ENCODE measurements at places on chromosomes 12 and 14.

GRCh38 chr12:74981541-74981940, 228.1 kb downstream of the KCNC2 start:
- DNase-seq: no peak

DNA sequence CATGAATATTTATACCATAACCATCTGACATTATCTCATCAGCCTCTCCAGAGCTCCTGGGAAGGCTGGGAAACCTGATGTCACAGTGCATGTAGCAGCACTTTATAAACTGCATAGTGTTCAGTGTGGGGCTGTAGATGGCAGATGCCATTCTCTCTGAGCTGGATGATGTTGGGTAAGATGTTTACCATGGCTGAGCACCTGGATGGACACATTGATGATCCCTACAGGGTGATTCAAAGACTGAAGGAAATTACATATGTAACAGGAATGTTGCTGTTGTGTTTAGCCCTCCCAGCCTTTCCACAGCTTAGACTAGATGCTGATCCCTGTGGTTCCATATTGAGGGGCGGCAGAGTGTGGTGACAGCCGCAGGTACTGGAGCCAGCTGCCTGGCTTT, 37.4 kb downstream of the IFT43 start:
- no peak for DNase-seq

DNA sequence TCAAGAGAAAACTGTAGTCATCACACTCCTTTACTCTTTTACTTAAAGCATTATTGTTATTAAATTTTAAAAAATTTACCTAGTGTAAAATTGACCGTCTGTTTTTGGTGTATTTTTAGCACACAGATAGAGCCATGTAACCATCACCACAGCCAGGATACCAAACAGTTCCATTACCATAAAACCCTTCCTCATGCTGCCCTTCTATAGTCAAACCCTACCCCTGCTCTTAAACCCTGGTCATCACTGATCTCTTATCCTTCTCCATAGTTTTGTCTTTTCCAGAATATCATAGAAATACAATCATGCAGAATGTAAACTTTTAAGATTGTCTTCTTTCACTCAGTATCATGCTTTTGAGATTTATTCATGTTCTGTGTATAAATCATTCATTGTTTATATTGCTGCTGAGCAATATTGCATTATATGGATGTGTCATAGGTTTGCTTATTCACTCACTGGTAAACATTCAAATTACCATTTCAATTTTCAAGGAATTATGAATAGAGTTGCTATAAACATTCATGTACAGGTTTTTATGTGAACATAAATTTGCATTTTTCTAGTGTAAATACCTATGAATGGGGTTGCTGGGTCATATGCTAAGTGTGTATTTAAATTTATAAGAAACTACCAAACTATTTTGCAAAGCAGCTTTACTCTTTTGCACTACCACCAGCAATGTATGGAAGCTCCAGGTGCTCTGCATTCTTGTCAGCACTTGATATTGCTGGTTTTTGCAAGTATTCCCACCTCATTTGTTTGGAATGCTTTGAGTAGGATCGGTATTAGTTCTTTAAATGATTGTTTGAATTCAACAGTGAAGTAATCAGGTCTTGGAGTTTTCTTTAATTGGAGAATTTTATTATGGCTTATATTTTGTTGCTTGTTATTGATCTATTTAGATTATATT, 125.5 kb downstream of the LMNTD1 start:
- no peak for DNase-seq

GRCh38 chr12:57498132-57498502, 10.2 kb downstream of the MARS1 start:
- no peak for DNase-seq

DNA sequence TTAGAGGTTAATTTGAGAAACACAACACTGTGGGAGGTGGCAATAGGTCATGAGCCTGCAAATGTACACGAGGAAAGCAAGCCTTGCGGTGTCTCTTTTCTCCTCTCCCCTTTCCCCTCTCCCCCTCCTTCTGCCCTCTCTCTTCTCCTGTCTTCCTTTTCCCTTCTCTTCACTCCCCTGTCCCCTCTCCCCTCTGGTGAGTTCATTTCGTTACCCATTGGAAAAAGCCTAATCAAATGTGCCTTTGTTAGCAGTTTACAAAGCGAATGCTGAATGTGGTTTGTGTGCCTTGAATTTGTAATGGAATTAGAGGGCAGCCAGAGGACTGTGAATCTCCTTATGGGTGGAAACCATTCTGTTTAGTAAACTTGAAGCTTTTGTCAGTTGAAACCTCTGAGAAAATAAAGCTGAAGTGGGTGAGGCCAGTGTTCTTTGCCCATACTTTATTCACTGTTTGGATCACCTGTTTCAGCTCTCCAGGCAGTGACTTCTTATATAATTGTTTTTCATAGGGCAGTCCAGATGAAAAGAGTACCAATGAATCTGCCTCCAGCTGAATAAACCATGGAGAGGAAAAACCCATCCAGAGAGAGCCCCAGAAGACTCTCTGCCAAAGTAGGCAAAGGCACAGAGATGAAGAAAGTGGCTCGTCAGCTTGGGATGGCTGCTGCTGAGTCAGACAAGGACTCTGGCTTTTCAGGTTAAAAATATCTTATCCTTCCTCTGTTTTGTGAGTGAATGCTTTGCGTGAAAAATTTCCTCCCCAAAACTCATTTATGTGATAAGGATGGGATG, 7.3 kb downstream of the CIPC start:
- peak; percentile 55 for DNase-seq

GRCh38 chr14:53365486-53366130, 212.5 kb upstream of the DDHD1 start:
- no peak for DNase-seq

DNA sequence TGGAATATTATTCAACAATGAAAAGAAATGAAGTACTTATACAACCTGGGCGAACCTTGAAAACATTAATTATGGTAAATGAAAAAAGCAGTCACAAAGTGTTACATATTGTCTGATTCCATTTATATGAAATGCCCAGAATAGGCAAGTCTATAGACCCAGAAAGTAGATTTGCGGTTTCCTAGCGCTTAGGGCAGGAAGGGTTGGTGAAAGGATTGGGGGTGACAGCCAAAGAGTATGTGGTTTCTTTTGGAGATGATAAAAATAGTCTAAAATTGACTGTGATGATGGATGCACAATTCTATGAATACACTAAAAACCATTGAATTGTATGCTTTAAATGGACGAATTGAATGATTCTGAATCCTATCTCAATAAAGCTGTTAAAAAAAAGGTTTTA, 55.8 kb downstream of the RESF1 start:
- no peak for DNase-seq

DNA sequence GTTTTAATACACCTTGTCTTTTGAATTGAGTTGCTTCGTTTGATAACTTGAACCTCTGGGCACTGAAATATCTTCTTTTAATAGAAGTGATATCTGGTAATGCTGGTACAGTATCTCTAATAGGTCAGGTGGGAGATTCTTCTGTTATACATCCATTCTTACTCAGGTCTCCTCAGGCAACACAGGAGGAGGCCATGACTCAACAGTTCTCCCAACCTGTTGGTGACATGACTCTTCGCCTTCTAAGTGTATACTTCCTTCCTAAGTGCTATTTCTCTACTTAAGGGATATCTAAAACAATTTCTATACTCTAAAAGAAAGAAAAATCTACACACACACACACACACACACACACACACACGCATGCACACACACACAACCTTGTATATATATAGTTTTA, 509.1 kb downstream of the PCNX1 start:
- DNase-seq: no peak

- no peak for DNase-seq
Measured at GRCh38 chr12:104048811-104049210, 1.2 kb downstream of the GLT8D2 start.

GRCh38 chr12:45216983-45217485, 1.1 kb downstream of the ANO6 start:
- DNase-seq: peak; percentile 30

GRCh38 chr14:52153939-52154338, 85.1 kb upstream of the NID2 start:
- DNase-seq: no peak

DNA sequence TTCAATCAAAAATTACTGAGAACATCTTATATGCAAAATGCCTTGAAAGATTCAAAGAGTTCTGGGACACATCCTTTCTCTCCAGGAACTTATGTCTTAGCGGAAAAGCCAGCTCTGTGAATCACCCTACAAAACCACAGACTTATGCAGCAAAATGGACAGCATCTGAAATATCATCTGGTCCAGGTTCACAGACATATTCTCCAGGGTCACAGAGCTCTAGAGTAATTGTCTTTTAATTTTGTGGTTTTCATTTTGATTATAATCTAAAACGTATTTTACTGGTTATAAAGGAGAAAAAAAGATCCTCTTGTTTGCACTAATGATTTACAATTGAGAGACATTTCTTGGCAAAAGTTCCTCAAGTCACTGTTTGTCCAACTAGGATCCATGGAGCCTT, 246.2 kb downstream of the MSRB3 start:
- DNase-seq: no peak

GRCh38 chr14:96224480-96225096, 19.9 kb downstream of the BDKRB2 start:
- DNase-seq: no peak

- no peak for DNase-seq
Measured at GRCh38 chr14:96965885-96966595, 168.9 kb downstream of the VRK1 start.

DNA sequence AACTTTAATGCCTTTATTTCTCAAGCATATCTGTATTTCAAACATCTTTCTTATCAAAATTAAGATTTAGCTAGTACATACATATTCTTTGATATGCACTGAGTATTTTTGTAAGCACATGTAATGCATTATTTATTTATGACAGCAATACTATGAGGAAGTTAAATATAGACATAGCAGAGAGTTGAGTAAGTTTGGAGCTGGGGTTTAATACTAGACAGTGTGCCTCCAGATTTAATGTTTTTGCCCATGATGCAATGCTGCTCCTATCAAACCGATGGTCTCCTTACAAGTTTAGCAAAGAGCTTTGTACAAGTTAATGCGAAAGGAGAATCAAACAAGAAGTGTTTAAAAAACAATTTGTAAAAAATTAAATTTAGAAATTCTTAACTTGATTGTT, 826.6 kb upstream of the MGAT4C start:
- no peak for DNase-seq

DNA sequence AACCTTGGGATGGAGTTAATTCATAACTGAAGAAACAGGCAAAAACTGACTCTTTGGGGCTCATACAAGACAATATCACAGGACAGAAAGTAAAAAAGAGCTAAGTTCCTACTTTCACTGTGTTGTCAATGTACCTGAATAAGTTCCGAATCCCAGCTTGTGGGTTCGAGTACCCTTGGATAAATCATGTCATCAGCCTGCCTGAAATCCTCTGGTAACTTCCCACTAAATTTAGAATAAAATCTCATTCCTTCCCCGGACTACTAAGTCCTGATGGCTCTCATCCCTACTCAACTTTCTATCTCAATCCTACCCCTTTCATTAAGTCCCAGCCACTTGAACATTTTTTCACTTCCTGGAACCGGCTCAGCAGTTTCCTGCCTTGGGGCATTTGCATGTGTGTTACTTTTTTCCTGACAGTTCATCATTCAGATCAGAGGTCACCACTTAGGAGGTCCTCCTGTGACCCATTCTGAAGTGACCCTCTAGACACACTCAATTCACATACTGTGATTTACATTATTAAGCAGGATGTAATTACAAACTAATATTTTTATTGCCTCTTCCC, 12.7 kb downstream of the ERP29 start:
- no peak for DNase-seq

- peak; percentile 12 for DNase-seq
Measured at GRCh38 chr12:62435303-62436163, 31.1 kb upstream of the MON2 start.

DNA sequence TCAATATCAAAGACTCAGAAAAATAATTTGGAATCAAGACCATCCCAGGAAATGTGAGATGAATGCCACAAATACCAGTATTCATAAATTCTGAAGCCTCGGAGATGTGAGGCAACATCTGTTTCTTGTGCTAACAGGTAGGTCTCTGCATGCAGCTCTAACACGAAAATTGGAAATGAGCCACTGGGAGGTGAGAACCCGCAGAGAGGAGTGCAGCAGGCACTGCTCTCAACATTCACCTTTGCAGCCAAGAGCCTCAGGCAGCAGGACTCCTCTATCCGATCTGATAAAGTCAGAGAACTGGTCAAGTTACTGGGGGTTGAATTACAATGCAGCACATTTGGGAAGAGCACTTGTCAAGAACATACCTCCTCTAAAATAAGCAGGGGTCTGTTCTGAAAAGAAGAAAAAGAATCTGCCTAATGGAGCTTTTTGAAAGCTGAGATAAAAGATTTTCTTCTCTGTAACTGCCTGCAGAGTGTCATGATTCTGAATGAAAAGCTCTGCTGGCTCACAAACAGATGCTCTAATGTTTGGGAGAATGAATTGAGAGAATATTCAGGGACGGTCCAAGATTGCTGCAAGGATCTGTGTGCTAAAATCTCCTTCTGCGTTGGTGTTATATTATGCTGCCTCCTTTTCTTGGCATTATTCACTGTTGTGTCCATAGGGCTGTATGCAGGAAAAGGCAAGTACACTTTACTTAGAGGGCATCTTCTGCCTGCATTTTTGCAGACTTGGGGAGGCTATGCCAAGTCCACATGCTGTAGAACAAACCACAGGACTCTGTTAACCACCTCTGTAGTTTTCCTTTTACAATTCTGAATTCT, 209.6 kb upstream of the KRR1 start:
- peak; percentile 79 for DNase-seq

DNA sequence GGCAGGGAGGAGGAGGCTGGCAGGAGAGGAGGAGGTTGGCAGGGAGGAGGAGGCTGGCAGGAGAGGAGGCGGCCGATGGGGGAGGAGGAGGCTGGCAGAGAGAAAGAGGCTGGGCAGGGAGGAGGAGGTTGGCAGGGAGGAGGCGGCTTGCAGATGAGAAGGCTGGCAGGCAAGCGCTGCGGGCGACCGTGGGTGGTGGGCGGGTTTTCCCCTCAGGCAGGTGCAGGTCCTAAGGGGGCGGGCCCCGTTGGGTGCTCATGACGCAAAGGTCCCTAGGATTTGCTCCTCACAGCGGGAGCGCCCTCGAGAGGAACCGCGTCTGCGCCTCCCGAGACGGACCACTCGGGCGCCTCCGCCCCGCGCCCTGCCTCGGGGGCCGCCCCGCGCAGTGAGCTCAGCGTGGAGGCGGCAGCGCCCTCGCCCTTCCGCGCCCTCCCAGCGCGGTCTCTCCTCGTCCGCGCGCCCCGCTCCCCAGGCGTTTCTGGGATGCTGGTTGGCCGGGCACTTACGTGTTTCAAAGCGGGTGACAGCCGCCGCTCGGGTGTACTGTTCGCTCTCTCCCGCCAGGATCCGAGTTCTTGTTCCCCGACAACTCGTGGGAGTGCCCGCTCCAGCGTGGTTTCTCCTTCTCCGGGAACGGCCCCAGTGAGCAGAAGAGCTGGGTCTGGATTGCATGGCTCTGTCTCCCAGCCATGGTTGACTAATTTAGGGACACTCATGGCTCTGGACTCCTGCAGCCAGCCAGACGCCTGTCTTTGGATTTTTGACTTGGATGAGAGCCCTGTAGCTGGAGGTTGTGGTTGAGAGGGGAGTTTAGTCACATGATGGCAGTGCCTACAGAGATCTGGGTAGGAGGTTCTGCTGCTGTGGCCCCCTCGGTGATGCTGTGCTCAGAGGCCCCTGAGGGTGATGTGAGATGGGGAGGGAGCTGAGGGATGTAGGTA, 64.1 kb upstream of the PPP4R3A start:
- peak; percentile 88 for DNase-seq
